Fibroblast of villous mesenchyme (primary cell): ENCODE measurements at places on chromosomes 12 and 14.
A peak's percentile ranks its signal among the peaks of the same experiment; 100 is the strongest.

DNA sequence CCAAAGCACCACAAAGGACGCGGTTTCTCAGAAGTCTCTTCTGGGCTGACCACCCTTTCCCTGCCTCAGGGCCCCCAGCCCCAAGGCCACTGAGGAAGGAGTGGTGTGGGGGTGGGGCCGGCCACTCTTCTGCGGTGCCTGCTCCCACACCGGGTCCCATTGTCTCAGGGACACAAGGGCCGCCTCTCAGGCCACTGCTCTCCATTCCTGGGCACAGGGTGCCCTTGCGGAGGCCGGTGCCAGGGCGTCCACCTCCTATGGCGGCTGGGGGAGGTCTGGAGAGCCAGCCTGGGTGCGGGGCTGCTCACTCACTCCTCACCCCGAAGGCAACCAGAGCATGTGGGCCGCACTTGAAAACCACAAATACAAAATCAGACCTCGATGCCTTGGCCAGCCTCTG is 44.1 kb downstream of the PRIMA1 start:
- no peak for DNase-seq

DNA sequence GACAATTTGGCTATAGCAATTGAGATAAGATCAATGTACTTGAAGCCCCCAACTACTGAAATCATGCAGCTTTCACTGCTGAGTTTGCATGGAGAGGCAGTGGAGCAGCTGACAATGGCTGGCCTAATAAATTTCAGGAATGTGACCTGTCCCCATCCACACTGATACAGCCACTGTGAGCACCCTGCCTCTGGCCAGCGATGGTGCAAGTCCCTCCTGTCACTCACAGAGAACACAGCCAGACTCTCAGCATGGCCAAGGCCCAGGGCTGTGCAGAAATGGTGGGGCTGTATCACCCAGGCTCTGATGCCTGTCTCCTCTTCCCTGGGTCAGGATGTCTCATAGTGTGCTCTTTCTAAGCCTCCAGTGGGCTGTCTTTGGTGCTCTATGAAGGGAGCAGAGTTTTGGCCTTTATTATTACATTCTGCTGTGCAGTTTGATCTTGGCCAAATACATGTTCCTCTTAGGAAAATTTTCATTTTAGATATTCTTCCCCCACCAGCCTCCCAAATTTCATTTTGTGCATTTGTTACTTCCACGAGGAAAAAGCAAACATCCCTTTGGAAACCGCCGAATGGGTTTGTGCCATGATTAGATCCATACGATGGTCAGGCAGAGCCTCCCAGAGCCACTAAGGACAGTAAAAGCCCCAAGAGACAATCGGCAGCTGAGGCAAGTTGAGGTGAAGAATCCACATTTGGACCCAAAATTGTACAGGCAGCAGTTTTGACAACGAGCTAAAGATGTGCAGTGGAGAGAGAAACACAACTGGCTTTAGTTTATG is 85.1 kb upstream of the WSCD2 start:
- no peak for DNase-seq

GRCh38 chr12:4386801-4387200 is 7.3 kb upstream of the FGF23 start:
- DNase-seq: no peak

- DNase-seq: peak; percentile 59
Observed at GRCh38 chr14:69625299-69626131, 14.1 kb downstream of the SUSD6 start.

GRCh38 chr12:12606781-12607589 is 4.7 kb upstream of the CREBL2 start:
- DNase-seq: peak; percentile 38

DNA sequence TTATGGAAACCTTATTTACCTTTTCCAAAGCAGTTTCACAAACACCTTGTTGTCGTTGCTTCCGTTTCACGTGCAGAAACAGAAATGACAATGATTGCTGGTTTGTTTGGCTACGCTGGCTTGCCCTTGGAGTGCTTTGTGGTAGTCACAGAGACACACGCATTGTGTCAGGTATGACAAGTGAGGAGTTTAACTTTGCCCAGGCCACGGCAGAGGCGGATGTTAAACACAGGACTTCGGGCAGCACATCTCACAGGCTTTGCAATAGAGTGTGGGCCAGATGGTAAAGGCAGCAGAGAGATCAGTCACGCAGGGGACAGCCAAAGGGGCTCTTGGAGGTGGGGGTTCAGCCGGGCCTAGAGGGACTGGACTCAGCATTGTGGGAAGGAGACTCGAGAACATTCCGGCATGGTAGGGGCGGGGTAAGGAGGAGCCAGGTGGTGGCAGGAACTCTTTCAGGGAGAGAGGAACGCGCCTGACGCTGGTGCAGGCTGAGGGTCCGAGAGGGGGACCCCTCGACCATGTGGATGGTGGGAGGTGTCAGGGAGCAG is 59.8 kb upstream of the KCNA1 start:
- DNase-seq: no peak

DNA sequence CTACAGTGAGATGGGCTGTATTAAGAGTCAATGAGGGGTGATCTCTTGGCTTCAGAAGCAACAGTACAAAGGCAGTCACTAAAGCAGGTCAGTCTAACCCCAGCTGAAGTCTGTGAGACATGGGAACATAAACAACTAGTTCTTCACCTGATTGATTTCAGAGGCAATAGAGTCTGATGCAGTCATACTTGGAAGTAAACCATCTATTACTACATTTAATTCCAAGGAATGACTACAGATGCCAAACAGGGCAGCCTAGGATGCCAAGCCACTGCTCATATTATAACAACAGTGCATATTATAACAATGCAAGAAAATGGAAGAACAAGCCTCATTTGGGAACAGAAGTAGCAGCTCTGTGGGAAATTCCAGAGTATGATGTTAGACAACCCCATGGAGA is 35.8 kb downstream of the GRIN2B start:
- DNase-seq: no peak

DNA sequence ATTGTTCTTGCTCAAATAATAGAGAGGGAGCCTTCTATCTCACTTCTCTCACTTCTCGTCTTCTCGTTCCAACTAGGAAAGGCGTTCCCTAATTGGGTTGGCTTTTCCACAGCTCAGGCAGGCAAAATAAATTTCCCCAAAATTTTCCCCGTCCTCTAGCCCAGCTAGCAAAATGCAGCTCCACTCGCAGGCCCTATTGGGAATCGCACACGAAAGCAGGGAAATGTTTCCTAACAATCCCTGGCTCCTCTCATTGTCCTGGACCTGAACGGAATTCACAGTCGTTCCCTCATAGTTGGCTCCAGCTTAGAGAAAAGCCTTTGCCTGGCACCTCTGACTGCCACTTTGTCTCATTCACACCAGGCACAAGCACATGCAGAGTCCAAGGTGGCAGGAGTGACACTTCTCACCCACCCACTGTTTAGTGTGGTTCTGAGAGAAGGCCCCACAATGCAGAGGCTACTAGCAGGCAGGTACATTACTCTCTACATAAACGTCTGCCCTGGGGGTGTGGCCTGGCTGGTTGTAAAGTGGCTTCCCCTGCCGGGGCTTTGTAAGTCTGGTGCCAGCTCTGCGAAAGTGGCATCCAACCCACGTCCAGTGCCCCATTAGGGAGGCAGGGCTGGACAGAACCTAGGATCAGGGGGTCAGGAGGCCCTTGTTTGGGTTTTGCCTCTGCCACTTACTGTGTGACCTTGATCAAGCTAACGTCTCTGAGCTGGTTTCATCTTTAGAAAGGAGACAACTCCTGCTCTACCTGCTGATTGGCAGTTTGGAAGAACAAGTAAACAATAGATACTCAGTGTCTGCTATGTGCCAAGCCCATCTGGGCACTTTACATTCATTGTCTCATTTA is 4.2 kb downstream of the SERPINA10 start:
- DNase-seq: no peak

- peak; percentile 47 for DNase-seq
Observed at GRCh38 chr14:32075672-32076277, 1.3 kb upstream of the ARHGAP5 start.

DNA sequence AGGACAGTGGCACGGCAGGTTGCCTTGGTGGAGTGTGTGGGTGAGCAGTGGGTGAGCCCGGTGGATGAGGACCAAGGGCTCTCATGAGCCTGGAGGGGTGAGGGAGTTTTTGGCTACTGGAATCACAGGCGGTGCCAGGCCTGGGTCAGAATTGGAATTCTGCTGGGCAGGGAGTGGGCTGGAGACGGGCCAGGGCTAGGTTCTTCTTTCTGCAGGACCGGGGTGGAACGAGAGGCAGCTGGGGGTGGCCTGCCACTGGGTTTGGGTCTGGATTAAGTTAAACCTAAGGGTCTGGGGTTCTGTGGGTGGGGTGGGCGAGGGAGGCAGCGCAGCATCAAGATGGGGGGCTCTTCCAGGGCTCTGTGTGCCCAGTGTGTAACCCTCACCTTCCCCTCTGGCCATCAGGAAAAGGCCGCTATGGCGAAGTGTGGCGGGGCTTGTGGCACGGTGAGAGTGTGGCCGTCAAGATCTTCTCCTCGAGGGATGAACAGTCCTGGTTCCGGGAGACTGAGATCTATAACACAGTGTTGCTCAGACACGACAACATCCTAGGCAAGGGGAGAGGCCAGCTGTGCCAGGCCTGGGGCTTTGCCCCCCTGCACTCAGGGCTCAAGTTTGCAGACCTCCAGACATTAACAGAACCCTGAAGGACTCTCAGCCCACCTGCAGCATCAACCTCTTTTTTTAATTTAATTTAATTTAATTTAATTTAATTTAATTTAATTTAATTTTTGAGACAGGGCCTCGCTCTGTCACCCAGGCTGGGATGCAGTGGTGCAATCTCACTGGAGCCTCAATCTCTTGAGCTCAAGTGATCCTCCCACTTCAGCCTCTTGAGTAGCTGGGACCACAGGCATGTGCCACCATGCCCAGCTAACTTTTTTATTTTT is 7.0 kb downstream of the ACVRL1 start:
- DNase-seq: no peak

GRCh38 chr12:105920161-105920684 is 218.5 kb downstream of the NUAK1 start:
- DNase-seq: peak; percentile 33

DNA sequence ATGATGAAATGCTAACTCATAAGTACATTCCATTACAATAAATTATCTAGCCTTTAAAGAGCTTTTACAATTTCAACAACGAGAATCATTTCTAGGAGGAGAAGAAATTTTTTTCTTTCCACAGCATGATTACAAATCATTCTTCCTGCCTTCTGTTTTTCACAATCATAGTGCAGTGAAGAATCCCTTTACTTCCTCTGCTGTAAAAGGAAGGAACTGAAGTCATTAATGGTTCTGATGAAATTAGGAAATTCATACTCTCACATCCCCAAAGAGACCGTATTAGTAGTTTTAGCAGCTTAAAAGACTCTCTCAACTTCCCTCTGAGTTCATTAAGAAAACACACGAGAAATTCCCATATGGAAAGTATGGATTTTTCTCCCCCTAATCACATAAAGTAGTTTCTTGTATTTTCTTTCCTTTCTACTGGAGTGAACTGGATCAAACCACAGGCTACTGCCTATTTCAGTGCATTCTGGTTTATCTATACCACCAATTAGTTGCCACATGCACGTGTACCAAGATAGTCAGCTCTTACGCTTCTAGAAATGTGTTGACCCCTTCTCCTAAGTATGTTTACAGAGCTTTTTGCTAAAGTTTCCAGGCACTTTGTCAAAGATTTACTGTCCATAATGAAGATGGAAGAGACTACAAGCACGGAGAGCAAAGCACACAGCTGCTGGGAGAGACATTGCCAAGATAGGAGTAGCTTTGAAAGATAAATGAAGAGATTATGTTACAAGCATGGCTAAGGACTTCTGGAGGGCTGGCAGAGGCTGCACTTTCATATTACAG is 58.9 kb upstream of the KITLG start:
- peak; percentile 47 for DNase-seq

GRCh38 chr14:92584816-92585215 is 71.2 kb downstream of the RIN3 start:
- peak; percentile 68 for DNase-seq

DNA sequence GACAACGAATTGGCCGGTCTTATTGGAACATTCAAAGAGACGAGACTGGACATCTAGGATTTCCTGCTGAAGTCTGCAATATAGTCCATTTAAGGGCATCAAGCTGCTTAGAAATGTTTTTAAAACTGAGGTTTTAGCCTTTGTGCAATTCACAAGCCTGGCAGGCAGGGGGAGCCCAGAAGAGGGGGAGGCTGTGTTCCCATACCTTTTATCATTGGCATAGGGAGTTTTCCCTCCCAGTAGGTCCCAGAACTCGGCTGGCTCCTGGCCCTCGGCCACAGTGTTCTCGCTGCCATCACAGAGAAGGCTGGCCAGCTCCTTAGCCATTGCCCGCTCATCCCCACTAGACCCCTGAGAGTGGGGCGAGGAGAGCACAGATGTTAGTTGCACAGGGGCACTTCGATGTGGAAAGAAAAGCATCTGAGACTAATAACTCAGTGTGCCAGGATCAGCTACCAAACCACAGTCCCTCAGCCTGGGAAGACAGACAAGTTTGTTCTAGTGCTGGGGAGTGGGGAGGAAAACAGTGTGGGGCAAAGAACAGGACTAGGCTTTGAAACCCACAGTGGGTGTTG is 15.1 kb downstream of the AVIL start:
- DNase-seq: peak; percentile 54

- peak; percentile 98 for DNase-seq
Observed at GRCh38 chr12:4538207-4539160, at the start of gene RAD51AP1. TSS of gene RAD51AP1 (plus strand) at chr12:4538890. CDS start at chr12:4538940, 50 bp downstream.

GRCh38 chr12:105487963-105488362 is 157.5 kb downstream of the C12orf75 start:
- no peak for DNase-seq

GRCh38 chr14:70856851-70857495 is 47.7 kb upstream of the MAP3K9 start:
- DNase-seq: peak; percentile 62

GRCh38 chr14:69107407-69108003 is 45.4 kb downstream of the DCAF5 start:
- peak; percentile 73 for DNase-seq

DNA sequence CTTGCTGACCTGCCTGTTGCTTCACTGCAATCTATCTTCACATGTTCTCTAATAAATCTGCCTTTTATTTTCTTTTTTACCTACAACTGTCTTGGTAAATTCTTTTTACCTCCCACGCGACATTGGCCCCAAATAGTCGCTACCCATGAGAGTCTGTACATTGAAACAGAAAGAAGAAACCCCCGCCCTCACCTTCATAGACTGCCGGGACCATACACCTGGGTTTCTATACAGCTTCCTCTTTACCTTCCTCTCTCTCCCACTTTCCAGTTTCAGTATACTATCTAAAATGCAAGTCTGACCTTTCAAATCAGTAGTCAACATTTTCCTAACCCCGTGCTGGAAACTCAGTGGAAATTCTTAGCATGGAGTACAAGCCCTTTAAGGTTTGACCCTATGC is 4.8 kb downstream of the SLC8A3 start:
- DNase-seq: no peak
